ENCODE measurements at places on chromosomes 3 and 15. TPM values are rescaled to one million over a fixed set of nuclear protein-coding genes. Genes with fewer than 3 reads are reported as not detected.

TERC gene
- total RNA-seq: 215 TPM

KY gene
- 13.8 TPM for total RNA-seq

LINGO1 gene
- 35.2 TPM for total RNA-seq

CEP152 gene
- 7.9 TPM for total RNA-seq

NUP210 gene
- total RNA-seq: 29.5 TPM

MORC1 gene
- total RNA-seq: not detected

SCAMP5 gene
- 34.9 TPM for total RNA-seq

LRRN1 gene
- total RNA-seq: 61.6 TPM

CCDC54 gene
- total RNA-seq: not detected

DPPA2 gene
- not detected for total RNA-seq

CDHR4 gene
- total RNA-seq: not detected

CYP19A1 gene
- total RNA-seq: 0.33 TPM

STAB1 gene
- total RNA-seq: 53.9 TPM

COPB2 gene
- 140 TPM for total RNA-seq

B2M gene
- 1,160 TPM for total RNA-seq

LTK gene
- total RNA-seq: 2.3 TPM

NPAP1 gene
- total RNA-seq: 0.27 TPM

SEMA5B gene
- total RNA-seq: 33.2 TPM

TMEM207 gene
- not detected for total RNA-seq

ESYT3 gene
- 3.6 TPM for total RNA-seq

DUOXA2 gene
- not detected for total RNA-seq

ACKR4 gene
- total RNA-seq: 6.6 TPM

SUCNR1 gene
- not detected for total RNA-seq

U2SURP gene
- total RNA-seq: 201 TPM

RASL12 gene
- total RNA-seq: 18.6 TPM

TRIM59 gene
- 25.6 TPM for total RNA-seq

ECE2 gene
- total RNA-seq: 2.0 TPM

PRICKLE2 gene
- total RNA-seq: 126 TPM

COL7A1 gene
- total RNA-seq: 21.8 TPM

RCCD1 gene
- 20.5 TPM for total RNA-seq

SKOR1 gene
- 0.33 TPM for total RNA-seq

NTRK3 gene
- total RNA-seq: 14.6 TPM

DLEC1 gene
- 0.33 TPM for total RNA-seq

FOXL2NB gene
- total RNA-seq: 7.9 TPM

MRPS11 gene
- total RNA-seq: 19.4 TPM

C3orf49 gene
- total RNA-seq: not detected

CPNE9 gene
- 3.8 TPM for total RNA-seq

PLXNA1 gene
- total RNA-seq: 53.8 TPM

CCR9 gene
- not detected for total RNA-seq

PYGO1 gene
- total RNA-seq: 36.4 TPM

TGM4 gene
- total RNA-seq: not detected

PP2D1 gene
- not detected for total RNA-seq

ACTC1 gene
- 136 TPM for total RNA-seq

KCNMB3 gene
- total RNA-seq: 4.9 TPM
